Activated CD4-positive, alpha-beta T cell treated with anti-CD3 and anti-CD28 coated beads for 48 hours (primary cell): ENCODE measurements at places on chromosomes 2 and 18.
A peak's percentile ranks its signal among the peaks of the same experiment; 100 is the strongest.

DNA sequence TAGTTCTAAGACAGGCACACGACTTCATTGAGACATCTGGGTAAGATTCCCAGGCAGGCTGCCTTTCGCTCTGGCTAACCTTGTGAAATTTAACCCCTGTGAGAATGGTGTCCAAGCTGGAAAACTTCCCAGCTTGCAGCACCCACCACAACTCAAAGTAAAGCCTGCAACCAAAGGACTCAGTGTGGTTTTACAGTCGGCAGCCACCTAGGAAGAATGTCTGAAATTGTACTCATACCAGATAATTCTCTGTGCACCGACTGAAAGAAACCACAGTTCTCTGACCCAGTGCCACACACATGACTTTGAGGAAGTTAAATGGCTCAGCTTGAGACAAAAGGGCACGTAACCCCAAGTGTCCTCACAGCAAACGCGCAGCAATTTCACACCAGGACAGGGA is 125.7 kb downstream of the RBMS1 start:
- no peak for DNase-seq

GRCh38 chr18:11982981-11983380 is 1.7 kb downstream of the IMPA2 start:
- no peak for DNase-seq

GRCh38 chr2:37645362-37645761 is 26.1 kb downstream of the CDC42EP3 start:
- no peak for DNase-seq

- no peak for DNase-seq
Measured at GRCh38 chr2:75562513-75562864, 1.8 kb upstream of the EVA1A start.

GRCh38 chr2:216316743-216317142 is 55.5 kb downstream of the MARCHF4 start:
- DNase-seq, result no peak

GRCh38 chr2:240624950-240625621 is at the start of gene GPR35:
Gene GPR35, plus strand, starts transcription at chr2:240625480. Its CDS starts 4,473 bp downstream, at chr2:240629953.
- DNase-seq, result peak; percentile 88

GRCh38 chr18:25353080-25353479 is 1.1 kb upstream of the ZNF521 start:
- no peak for DNase-seq

DNA sequence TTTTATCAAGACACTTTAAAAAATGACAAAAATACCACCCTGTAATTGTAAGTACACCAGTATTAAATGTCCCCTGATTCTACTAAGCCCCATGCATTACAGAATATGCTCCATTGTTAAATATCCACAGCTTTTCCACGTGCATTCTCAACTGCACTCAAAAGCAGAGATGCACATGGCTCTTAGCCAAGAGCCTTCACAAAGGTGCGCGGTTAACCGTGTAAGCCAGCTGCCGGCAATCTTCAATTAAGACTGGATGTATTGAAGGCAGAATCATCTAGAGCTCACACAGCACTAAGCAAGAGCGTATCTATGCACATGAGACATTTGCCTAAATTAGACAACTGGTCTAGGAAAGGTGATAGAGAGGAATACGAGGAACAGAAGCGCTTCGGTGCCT is 278.3 kb downstream of the NAPG start:
- no peak for DNase-seq

GRCh38 chr2:62287899-62288880 is 92.3 kb downstream of the B3GNT2 start:
- peak; percentile 70 for DNase-seq

GRCh38 chr18:45169610-45170009 is 445.7 kb upstream of the SLC14A2 start:
- DNase-seq, result no peak

- no peak for DNase-seq
Measured at GRCh38 chr2:219739066-219739465, 111.6 kb downstream of the SLC4A3 start.

DNA sequence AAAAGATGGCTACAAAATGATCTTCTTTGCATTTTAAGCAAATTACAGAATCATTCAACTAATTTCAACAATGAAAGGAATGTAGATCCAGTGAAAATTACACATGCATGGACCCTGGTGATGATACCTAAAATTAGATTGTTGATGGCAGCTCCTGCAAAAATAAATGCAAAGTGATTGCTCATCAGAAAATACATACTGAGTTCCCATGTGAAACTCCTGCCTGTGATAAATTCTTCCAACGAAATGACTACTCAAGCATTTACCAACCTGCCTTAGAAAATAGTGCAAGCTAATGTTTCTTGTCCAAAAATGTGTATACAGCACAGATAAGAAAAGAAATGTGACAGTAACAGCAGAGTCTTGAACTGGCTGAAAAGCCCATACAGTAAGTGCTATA is 300.0 kb upstream of the REV1 start:
- no peak for DNase-seq

- DNase-seq, result no peak
Measured at GRCh38 chr2:37730037-37730818, 58.8 kb upstream of the CDC42EP3 start.

GRCh38 chr2:118806797-118807667 is 40.4 kb downstream of the EN1 start:
- no peak for DNase-seq

GRCh38 chr18:6574631-6575030 is 154.9 kb upstream of the ARHGAP28 start:
- no peak for DNase-seq

DNA sequence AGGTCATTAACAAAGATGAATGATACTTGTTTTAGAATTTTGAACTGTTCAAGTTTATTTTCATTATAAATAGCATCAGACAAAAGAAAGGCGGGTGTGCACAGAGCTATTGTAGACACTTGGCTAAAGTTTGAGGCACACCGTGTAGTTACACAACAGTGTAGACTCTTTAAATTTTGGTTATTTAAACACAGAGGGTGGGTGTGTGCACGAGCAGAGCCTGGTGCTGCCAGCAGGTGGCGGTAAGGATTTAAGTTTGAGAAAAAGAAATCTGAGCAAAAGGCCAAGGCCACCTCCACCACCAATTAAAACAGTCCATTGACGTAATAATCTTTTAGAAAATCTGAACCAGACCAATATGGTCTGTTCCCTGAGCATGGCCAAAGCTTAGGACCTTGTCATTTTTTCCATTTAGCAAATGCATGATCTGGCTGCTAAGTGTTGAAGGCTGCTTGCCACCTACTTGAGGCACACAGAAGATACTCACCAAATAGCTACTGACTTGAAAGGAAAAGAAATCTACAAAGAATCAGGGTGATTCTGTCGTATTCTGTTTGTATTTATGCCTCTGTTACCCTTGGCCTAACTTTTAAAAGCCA is 14.3 kb downstream of the COPS7B start:
- peak; percentile 74 for DNase-seq

DNA sequence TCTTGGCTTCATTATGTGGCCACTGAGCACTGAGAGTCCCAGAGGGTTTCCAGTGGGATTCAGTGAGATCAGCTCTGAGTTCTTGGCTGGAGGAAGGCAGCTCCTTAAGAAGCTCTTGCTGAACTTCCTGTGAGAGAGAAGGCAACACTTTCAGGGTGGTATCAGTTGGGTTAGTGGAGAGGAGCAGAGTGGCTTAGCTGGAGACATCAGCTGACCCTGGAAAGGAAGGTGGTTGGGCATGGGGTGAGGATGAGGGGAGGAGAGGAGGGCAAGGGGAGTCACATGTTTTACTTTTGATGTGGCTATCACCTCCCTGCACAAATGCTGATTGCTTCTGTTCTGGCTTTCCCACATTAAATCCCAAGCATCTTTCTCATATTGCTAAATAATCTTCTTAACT is 95.1 kb downstream of the ACOXL start:
- DNase-seq, result no peak

DNA sequence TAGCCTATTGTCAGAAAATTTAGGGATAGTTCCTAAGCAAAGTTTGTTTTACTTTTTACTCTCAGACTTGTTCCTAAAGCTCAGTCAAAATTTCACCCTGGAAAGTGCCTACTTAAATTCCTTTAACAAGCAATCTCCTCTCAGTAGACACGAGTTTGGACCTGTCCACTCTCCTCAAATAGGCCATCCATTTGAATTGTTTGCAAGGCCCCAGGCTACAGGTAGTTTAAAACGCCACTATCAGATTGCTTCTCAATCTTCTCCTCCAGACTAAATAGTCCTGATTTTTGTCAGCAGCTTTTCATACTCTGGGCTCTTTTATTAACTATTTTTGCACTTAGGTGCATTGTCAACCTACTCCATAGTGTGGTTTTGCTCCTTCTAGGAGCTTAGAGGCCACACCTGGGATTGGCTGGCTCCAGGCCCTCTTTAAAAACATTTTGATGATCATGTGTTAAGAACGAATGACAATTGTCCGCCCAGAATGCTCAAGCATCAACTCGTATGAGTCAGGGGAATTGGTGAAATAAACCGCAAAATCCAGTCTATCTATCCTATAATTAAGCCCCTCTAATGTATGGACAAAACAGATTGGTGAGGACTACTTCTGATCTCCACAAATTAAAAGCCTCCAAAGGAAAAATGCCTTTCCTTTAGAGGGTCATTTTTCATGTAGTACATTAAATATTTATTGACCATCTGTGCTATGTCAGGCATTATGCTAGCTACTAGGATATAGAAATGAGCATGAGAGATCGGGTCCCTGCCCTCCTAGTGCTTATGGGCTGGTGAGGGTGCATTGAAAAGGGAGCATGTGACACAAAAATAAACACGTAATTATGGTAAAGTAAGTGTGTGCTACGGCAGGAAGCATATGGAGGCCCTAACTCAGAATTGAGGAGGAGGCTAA is 333.8 kb upstream of the TNP1 start:
- DNase-seq, result no peak

GRCh38 chr2:200373973-200374416 is 67.5 kb downstream of the SPATS2L start:
- DNase-seq, result peak; percentile 25

GRCh38 chr18:50096766-50097435 is 98.0 kb downstream of the MYO5B start:
- no peak for DNase-seq

GRCh38 chr2:176085861-176086771 is 2.4 kb upstream of the EVX2 start:
- no peak for DNase-seq

GRCh38 chr2:142130111-142131009 is 456 bp downstream of the LRP1B start:
- DNase-seq, result peak; percentile 3

GRCh38 chr2:235493775-235494715 is at the start of gene AGAP1:
Gene AGAP1, plus strand, starts transcription at chr2:235494043.
- DNase-seq, result peak; percentile 22

DNA sequence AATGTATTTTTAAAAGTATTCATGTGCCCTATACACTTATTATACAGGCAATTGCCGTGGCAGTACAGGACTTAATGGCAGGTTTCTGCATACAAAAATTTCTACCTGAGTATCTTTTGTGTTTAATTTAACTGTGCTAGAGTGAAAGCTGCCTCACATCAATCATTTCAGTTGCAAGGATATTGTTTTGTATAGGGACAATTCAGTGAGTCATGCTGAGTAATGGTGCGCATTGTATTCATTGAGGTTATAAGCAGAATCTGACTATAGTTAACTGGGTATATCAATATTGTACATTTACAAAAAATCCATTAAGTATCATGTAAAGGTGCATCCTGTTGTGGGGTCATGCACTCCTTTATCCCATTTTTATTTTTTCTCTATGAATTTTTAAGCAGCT is 121.5 kb downstream of the GCA start:
- no peak for DNase-seq

- no peak for DNase-seq
Measured at GRCh38 chr2:145411493-145411892, 891.6 kb upstream of the ZEB2 start.

GRCh38 chr2:9247177-9247576 is 40.6 kb downstream of the ASAP2 start:
- DNase-seq, result no peak

DNA sequence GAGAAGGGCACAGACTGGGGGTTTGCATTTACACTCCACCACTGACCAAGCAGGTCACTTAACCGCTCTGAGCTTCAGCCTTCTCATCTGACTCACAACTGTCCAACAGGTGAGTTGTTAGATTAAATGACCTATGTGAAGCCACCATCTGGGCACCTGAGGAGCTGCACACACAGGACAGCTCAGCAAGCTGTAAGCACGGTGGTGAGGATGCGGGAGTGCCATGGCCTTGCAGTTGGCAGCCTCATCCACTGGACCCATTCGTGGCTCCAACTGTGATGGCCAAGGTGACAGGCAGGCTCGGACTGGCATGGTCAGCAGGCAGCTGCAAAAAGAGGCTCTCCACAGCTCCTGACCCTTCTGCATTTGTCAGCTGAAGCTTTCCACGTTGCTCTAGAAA is 23.3 kb upstream of the AMMECR1L start:
- DNase-seq, result no peak

GRCh38 chr2:56713161-56713676 is 529.4 kb downstream of the CCDC85A start:
- no peak for DNase-seq

DNA sequence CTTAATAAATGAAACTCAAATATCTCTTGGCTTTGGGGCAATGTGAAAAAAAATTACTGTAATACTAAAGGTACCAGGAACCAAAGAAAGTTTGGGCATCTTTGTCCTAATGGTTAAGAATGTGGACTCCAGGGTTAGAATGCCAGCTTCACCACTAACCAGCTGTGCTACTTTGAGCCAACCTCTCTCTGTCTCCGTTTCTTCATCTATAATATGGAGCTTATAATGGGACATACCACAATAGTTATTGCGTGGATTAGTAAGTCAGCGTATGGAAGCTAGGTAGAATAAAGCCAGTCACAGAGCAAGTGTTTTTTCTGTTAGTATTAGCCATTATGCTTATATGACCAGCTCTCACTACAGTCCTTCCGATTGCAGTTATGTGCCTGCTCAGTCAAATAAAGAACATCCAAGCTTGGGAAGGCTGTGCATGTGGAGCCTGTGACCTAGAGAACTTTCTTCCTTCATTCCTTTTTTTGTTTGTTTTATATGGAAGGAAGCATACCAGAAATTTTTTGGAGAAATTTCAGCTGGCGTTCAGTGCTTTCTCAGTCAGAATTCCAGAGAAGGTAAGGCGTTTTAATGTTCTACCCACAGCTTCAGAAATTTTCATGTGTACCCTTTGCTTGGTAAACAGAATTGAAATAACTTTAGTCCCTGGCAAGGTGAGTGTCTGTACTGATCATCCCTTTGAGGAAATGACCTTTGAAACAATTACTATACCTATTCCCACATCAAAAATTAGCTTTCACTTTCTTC is 114.0 kb upstream of the RND3 start:
- DNase-seq, result no peak

GRCh38 chr2:80050246-80050645 is 254.3 kb downstream of the LRRTM1 start:
- no peak for DNase-seq

DNA sequence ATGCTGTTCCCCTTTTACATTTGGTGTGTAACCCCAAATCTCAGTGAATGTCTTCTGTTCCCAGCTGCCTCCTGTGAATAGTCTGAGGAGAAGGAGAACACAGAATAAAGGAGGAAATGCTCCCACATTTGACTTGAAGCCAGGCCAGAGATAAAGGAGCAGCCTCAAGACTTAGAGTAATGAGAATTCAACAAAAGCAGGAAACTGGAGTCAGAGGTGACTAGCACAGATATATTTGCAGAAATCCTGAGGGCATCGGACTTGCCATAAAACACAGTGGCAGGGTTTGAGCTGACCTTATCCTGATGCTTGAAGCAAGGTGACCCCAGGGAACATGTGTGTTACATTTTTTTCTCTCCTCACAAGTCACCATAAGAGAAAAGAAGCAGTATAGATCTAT is 291.4 kb upstream of the RND3 start:
- DNase-seq, result no peak
